ENCODE measurements at places on chromosomes 12 and 14. TPM values are rescaled to one million over a fixed set of nuclear protein-coding genes. Genes with fewer than 3 reads are reported as not detected.

Gene SLC6A13
- 161 TPM for polyA plus RNA-seq

GRCh38 chr12:117182866-117183265 is 7.4 kb downstream of the FBXO21 start:
- no peak for DNase-seq

Gene KLHDC1
- 2.3 TPM for polyA plus RNA-seq

Gene TBK1
- 9.7 TPM for polyA plus RNA-seq

Gene HRK
- polyA plus RNA-seq: not detected

DNA sequence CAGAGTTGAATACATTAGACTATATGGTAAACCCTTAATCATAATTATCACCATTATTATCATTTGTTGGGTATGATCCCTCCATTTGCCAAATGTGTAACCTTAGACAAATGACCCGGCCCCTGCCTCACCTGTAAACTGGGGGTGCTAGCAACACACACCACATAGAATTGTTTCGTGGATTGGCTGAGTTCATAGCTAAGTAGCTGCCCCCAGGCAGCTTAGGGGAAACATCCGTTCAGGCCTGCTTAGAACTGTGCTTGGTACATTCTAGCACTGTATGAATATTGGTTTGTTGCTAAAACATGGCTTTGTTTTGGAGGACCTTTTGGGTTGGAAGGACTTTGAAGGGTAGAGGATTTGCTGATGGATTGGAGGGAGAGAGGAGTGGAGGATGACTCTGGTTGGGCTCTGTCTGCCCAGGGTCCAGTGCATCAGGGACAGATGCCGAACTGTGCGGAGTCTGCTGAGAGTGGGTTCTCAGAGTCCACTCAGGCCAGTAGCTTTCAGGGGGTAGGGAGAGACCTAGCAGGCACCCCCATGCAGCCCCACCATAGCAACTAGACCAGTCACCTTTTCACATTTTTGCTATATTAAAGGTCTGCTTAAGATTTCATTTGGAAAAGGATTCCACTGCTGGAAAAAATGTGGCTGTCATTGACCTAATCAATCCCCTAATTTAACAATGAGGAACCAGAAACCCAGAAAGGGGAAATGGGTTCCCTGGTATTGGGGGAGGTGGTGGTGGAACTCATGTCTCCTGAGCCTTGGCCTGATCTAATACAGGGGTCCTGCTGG is 2.2 kb downstream of the RIN3 start:
- DNase-seq: no peak

DNA sequence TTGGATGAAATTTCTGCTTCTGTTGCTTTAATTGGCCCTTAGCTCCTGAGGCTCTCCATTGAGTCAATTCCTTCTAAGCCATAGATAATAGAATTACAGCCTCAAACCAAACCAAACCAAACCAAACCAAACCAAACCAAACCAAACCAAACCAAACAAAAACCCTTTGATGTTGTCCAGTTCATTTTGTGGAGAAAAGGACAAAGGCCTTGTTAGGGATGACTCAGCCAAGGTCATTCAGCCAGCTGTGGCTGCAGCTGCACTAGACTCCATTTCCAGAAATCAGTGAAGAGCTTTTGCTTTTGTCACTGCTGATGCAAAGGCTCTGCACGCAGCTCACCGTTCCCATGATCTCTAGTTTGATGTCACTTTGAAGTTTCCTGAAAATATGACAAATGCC is 82.2 kb upstream of the RMST start:
- DNase-seq: no peak

- no peak for DNase-seq
Observed at GRCh38 chr14:68426661-68427549, 366.0 kb downstream of the ZFP36L1 start.

- no peak for DNase-seq
Observed at GRCh38 chr12:75848961-75849360, 182.6 kb downstream of the PHLDA1 start.

- no peak for DNase-seq
Observed at GRCh38 chr14:28676479-28676878, 90.1 kb upstream of the FOXG1 start.

Gene NFATC4
- polyA plus RNA-seq: 38.9 TPM

DNA sequence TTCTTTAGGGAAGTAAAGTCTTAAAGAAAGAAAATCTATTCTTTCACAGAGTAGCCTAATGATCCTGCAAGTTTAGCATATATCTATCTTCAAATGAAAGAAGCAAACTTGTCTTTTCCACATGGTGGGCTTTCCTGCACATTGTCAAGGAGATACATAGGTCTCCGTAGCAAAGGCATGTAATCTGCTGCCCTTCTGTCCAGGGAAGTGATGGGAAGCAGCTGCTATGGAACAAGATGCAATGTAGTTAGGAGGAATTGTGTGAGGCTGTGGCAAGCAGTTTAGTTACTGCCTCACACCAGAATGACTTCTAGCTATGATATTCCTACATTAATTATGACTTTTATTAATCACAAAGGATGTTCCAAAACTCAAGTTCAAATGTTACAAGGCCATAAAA is 174.4 kb downstream of the PDZRN4 start:
- DNase-seq: peak; percentile 81

GRCh38 chr12:75444429-75445136 is 36.0 kb upstream of the GLIPR1 start:
- peak; percentile 16 for DNase-seq

Gene TTC9
- 2.6 TPM for polyA plus RNA-seq

DNA sequence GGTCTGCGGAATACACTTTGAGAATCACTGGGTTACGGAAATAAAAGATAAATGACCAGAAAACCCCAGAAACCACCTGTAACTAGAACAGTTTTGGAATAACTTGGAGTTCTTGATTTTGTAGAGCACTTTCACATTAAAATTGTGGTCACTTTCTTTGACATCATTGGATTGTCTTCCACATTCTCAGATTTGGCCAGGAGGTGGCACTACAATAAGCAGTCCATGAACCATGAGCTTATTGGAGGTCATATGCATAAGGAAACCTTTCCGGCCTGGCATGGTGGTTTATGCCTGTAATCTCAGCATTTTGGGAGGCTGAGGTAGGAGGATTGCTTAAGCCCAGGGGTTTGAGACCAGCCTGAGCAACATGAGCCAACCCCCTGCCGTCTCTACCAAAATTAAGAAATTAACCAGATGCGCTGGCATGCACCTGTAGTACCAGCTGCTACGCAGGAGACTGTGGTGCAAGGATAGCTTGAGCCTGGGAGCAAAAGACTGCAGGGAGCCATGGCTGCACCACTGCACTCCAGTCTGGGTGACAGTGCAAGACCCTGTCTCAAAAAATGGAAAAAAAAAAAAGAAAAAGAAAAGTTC is 107.7 kb upstream of the CAND1 start:
- peak; percentile 21 for DNase-seq

DNA sequence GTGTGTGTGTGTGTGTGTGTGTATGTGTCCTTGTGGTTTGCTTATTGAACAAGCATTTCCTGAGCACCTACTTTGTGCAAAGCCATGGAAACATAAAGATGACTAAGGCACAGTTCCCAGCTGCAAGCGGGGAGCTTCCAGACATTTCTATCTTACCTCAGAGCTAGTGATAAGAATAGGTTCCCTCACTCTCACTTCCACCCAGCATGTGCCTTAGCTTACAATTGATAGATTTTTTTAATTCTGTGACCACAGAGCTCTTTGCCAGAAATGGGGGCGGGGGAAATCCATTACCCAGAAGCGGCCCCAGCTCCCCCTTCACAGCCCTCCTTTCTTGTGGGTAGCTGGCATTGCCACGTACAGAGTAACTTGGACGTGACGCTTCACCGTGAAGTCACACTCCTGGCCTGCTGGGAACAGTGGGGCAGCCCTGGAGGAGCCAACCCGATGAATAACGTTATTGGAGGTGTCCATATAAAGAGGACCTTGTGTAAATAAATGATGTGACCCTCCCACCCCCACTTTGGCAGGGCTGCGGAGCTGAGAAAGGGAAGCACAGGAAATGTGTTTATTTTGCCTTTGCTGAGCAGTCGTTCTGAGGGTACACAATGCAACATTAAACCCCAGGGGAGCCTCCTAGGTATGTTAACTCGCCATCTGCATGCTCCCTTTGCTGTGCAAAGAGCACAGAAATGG is 238.9 kb downstream of the CHST11 start:
- no peak for DNase-seq

- no peak for DNase-seq
Observed at GRCh38 chr12:24979329-24979728, 30.4 kb upstream of the BCAT1 start.

Gene INHBC
- not detected for polyA plus RNA-seq

DNA sequence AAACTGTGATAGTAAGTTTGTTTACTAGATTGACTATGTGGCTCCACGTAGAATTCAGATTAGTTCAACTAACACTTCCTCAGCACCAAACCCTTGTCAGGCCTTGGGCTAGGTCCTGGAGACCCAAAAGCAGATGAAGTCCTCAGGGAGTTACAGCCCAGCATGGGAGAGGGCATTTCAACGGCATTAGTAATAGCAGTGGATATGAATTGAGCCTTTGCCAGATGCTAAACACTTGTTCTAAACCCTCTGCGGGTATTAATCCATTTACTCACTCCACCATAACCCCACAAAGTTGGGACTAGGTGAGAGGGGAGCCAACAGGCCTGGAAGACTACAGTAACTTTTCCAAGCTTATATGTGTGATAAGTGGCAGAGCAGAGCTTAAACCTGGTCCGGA is 714.6 kb downstream of the DIO2 start:
- DNase-seq: no peak

Gene FAM90A1
- polyA plus RNA-seq: 0.80 TPM

Gene TAS2R46
- not detected for polyA plus RNA-seq

Gene TMTC2
- 6.0 TPM for polyA plus RNA-seq

DNA sequence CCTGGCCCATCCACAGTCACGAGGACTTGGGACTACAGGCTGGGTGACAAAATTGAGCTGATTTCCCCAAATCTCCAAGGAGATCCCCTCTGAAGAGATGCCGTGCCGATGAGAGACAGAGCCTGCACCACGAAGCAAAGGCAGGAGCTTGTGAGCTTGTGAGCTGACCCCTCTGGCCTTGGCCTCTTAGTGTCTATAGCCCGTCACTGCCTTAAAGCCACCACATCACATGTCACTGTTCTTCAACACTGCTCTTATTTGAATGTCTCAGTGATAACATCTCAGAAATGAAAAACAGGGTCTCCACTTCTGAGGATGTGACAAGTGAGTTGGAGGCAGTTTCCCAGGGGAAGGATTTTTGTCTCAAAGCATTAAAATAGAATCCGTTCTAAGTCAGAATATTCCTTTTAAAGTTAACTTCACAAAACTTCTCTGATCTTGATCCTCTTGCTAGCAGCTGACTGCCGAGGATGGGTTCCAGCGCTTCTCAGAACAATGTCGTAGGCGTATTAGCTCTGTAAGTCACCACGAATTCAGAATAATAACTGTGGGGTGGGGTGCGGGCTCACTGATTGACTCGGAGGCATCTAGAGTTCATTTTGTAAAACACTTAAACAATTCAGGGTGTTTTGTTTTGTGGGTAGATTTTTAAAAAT is 37.5 kb downstream of the CHST11 start:
- no peak for DNase-seq

Gene ZDHHC22
- not detected for polyA plus RNA-seq

DNA sequence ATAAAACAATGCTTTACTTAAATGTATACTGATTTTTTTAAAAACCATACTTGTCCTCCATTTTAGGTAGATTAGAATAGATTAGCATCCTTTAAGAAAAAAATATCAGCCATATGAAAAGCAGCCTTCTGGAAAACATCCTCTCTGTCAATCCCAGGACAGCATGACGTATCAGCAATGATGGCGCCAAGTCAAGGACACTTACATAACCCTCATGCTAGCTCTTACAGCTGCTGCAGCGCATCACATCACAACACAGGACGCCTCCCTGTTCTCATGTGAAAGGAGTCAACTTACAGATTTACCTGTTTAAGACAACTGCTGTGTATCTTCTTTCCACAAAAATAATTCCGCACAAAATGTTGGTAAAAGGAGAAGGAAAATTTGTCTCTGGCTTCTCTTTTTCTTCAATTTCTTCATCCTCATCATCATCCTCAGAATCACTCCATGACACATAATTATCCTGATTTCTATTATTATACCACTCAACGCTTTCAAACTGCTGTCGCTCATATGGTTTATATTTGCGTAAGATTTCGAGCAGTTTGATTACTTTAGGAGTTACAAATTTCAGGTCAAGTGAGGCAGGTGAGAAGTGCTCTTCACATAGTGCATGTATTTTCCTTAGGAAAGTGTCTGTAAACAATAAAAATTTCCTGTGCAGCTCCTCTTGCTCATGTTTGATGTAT is 33.3 kb downstream of the DICER1 start:
- no peak for DNase-seq

DNA sequence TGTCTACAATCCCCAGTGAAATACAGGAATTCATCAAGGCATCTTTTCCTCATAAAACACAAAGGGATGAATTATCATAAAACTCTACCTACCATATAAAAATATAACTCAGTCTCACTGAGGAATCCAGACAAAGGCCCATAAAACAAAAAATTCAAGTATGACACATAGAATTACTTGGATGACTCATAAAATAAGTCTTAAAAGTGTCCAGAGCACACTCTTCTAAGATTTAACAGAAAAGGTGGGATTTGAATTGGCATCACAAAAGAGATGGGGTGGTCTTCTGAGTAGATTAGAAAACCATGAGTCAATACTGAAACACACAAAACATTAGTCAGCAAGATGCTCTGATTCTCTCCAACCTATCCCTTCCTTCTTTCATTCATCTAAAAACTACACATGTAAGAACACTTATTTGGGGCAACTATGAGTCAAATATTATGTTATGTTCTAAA is 202.7 kb upstream of the GARIN6 start:
- DNase-seq: no peak

Gene HOXC12
- polyA plus RNA-seq: not detected

Gene ATL1
- polyA plus RNA-seq: 4.0 TPM

GRCh38 chr12:63915105-63915800 is 70.8 kb downstream of the SRGAP1 start:
- DNase-seq: peak; percentile 34

- DNase-seq: peak; percentile 91
Observed at GRCh38 chr14:91335191-91336092, 82.2 kb downstream of the CCDC88C start.

Gene BATF
- polyA plus RNA-seq: 1.6 TPM

DNA sequence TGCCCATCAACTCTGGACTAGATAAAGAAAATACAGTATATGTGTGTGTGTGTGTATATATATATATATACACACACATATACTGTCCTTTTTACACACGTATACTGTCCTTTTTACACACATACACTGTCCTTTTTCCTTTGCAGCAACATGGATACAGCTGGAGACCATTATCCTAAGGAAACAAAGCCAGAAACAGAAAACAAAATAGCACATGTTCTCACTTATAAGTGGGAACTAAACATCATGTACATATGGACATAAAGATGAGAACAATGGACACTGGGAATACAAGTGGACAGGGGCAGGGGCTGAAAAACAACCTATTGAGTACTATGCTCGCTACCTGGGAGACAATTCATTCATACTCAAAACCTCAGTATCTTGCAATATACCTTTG is 23.7 kb downstream of the VDR start:
- no peak for DNase-seq

GRCh38 chr12:118107011-118107410 is 3.2 kb upstream of the VSIG10 start:
- DNase-seq: no peak

DNA sequence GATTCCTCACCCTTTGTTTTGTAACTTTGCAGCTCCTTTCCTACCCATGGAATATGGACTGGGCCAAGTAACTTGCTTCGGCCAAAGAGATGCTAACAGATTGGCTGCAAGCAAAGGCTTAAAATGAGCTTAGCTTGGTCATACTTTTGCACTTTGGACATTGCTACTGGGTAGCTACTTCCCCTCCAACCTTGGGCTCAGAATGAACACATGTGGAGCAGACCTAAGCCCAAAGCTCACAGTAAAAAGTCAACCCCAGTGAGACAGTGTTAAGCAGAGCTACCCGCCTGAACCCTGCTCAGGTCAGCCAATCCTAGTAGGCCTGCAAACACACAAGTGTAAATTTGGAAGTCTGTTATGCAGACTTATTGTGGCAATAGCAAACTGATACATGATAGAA is 14.6 kb downstream of the KICS2 start:
- peak; percentile 2 for DNase-seq
